Fibroblast of mammary gland (primary cell): ENCODE measurements at places on chromosomes 3 and 15.

DNA sequence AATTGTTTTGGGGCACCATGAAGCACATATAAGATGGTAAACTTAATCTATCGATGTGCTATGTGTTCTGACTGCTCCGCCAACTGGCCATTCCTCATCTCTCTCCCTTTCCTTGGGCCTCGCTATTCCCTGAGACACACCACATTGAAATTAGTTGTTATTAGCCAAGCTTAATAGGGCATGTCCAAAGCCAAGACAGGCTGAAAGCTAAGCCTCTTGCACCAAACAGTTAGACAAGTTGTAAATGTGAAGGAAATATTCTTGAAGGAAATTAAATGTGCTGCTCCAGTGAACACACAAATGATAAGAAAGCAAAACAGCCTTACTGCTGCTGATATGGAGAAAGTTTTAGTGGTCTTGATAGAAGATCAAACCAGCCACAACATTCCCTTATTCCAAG, 39.3 kb downstream of the C2CD4A start:
- DNase-seq: no peak

DNA sequence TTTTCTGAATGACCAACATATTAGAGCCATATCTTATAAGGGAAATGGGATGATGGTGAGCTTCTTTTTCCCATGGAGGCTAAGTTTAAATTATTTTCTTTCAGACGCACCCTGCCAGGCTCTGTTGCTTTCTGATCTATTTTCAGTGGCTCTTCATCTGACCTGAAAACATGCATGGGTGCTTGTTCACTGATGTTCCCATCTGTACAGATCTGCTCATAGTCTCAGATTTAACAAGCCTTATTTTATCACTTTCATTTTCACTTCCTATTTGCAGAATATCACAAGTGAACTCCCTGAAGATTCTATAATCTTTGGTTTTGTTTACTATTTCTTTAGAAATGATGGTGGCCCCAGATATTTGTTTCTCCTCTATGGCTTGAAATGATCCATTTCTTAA, 31.1 kb upstream of the SUCLG2 start:
- DNase-seq: no peak

- no peak for DNase-seq
Measured at GRCh38 chr3:108438542-108438941, 71.9 kb downstream of the MYH15 start.

DNA sequence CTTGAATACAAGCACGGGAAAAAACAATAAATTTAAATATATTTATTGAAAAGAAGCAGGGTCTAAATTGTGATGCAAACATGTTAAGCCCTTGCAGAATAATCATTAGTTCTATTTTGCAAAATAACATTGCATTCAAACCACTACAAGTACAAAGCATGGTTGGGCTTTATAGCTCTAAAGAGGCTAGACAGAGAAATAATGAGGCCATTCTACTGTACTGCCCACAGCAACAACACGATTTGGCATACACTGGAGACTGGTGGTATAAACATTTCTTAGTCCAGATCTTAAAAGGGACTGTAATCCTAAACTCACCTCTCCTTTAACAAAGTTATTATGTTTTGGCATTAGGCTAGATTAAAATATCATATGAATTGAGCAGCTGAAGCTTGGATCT, 204.3 kb upstream of the LRIG1 start:
- no peak for DNase-seq

GRCh38 chr15:71334434-71334833, 219.2 kb downstream of the THSD4 start:
- DNase-seq: no peak
